Left ventricle myocardium inferior (tissue), 1 donor: ENCODE measurements at places on chromosomes 12 and 14.

- H3K4me1 ChIP-seq, result peaks cover 73% of the 10 kb centered on the region
- H3K27ac ChIP-seq, result no peak overlapping the region
- H3K27me3 ChIP-seq, result no peaks in the 10 kb centered on the region
- no peak overlapping the region for H3K4me3 ChIP-seq
- peaks cover 17% of the 10 kb centered on the region for H3K36me3 ChIP-seq
- no peak for DNase-seq
Measured at GRCh38 chr12:79844693-79845092, 90.2 kb downstream of the PPP1R12A start.

GRCh38 chr12:128265566-128265965 lies 1.4 kb upstream of the TMEM132C start:
- no peak overlapping the region for H3K27ac ChIP-seq
- no peak for DNase-seq
- no peaks in the 10 kb centered on the region for H3K36me3 ChIP-seq
- peaks cover 93% of the 10 kb centered on the region for H3K27me3 ChIP-seq
- peaks cover 18% of the 10 kb centered on the region for H3K4me1 ChIP-seq

DNA sequence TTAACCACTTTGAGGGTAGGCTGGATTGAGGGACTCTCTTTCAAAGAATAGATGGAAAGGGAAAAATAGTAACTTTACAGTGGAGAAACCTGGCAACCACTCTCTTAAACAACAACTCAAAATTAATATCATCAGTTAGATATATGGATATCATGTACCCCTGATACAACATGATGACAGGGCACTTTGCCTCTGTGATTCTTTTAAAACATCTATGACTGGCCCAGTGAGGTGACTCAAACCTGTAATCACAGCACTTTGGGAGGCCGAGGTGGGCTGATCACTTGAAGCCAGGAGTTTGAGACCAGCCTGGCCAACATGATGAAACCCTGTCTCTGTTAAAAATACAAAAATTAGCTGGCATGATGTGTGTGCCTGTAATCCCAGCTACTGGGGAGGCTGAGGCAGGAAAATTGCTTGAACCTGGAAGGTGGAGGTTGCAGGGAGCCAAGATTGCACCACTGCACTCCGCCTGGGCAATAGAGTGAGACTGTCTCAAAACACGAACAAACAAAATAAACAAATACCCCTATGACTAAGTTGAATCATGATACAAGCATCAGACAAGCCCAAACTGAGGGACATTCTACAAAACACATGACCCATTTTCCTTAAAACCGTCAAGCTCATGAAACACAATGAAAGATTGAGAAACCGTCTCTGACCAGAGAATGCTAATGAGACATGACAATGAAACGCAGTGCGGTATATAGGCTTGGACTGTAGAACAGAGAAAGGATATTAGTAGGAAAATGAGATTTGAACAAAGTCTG lies 26.4 kb upstream of the SLC7A8 start:
- no peak overlapping the region for H3K4me3 ChIP-seq
- H3K36me3 ChIP-seq, result no peaks in the 10 kb centered on the region
- no peak for DNase-seq
- H3K4me1 ChIP-seq, result no peaks in the 10 kb centered on the region
- peaks cover 17% of the 10 kb centered on the region for H3K27me3 ChIP-seq

DNA sequence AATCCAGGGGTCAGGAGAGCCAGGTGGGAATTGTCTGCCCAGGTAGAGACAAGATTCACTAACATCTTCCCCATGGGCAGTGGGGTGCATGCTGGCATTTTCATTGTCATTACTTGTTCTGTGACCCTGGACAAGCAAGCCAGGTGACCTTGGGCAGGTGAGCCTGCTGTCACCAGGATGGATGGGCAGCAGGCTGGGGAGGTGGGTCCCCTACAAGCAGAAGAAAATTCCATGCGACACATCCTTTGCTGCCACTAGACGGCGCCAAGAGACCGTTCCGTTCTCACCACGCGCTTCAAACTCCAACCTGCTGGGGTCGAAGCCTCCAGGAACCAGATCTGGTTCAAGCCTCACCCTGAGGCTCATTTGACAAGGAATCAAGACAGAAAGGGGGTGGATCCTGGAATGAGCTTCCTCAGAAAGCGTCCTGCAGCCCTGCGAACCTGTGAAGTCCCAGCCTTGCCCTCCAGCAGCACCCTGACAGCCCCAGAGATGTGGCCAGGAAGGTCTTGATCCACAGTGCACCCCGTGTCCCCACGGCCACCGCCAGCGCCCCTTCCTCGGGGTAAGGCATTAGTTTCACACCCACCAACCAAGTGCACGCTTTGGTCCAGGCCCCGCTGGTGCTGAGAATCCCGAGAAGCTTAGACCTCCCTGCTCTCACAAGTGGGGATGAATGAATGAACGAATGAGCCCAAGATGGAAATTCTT lies 3.2 kb upstream of the DYNC1H1 start:
- H3K4me3 ChIP-seq, result no peak overlapping the region
- H3K36me3 ChIP-seq, result no peaks in the 10 kb centered on the region
- no peak overlapping the region for H3K27ac ChIP-seq
- no peaks in the 10 kb centered on the region for H3K27me3 ChIP-seq

- no peak overlapping the region for H3K4me3 ChIP-seq
- peaks cover 27% of the 10 kb centered on the region for H3K27me3 ChIP-seq
- H3K27ac ChIP-seq, result no peak overlapping the region
- H3K36me3 ChIP-seq, result no peaks in the 10 kb centered on the region
- no peaks in the 10 kb centered on the region for H3K4me1 ChIP-seq
Measured at GRCh38 chr12:12903642-12904609, 12.6 kb downstream of the GPRC5A start.

GRCh38 chr12:122001466-122002209 lies 20.0 kb upstream of the BCL7A start:
- H3K4me3 ChIP-seq, result no peak overlapping the region
- H3K4me1 ChIP-seq, result peaks cover 29% of the 10 kb centered on the region
